ENCODE measurements at places on chromosomes 4 and X.

DNA sequence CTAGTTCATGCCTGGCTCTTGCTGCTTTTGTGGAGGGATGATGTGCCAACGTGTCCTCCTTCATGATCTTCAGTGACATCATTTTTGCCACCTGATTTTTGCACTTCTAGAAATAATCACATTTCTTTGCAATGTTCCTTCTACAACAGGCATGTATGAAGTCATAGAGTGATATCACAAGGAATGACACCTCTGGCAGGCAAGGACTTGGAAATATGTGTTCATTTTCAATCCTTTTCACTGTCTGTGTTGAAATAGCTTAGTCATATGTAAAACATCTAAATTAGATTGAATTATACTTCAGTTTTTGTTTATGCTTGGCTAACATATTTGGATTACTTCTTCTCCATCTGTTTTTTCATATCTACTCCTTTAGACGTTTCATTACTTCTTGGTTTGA is 221.2 kb upstream of the STK26 start:
- DNase-seq = no peak

DNA sequence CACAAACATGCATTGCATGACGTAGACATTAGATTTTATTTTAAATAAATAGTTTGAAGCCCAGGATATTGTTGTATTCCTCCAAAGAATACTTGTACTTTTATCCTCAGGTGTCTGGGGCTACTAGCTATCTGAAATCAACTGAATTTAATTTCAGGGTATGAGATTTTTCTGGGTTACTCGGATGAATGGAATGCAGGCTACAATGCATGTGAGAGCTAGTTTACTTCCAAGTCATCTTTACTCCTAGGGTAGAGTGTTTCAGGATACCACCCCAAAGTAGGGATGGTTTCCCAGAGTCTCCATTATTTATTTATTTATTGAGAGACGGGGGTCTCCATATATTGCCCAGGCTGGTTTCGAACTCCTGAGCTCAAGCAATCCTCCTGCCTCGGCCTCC is 66.4 kb downstream of the HPRT1 start:
- DNase-seq = no peak

DNA sequence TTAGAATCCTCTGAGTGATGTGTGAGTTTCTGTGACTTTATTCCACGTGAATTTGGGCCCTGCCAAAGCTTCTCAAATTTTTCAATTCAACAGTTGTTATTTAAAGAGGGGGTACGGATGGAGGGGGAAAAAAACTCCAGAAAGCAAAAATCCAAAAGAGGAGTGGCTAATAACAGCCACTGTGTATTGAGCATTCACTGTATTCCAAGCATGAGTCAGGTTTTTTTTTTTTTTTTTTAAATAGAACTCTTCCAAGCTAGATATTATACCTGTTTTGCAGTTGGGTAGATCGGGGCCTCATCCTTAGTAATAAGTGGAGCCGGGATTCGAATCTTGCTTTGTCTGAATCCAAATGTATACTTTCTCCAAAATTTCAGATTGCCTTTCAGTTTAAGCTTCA is 6.4 kb upstream of the RHOH start:
- DNase-seq = no peak

- no peak for DNase-seq
Measured at GRCh38 chr4:13917015-13917414, 289.5 kb upstream of the BOD1L1 start.

Data from activated CD4-positive, alpha-beta T cell treated with anti-CD3 and anti-CD28 coated beads, Interleukin-2, Interleukin-4, amounts not matched to agents 100 ng/mL and 50 ng/mL, durations not matched to agents 16 hours and 8 hours (primary cell).